ENCODE measurements at places on chromosomes 11 and 22.

DNA sequence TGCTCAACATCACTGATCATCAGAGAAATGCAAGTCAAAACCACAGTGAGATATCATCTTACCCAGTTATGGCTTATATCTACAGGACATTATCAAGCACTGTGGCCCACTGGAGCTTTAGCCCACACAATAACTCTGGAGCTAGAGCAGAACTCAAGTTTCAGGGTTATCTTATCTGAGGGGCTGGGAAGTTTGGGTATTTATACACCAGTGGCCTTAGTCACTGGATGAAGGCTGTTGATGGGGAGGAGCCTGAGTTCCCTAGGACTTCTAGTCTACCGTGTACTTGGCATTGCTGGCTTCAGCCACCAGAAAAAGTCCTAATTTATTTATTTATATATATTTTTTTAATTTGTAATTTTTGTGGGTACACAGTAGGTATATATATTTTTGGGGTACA lies 19.3 kb downstream of the HSD17B12 start:
- no peak for DNase-seq

DNA sequence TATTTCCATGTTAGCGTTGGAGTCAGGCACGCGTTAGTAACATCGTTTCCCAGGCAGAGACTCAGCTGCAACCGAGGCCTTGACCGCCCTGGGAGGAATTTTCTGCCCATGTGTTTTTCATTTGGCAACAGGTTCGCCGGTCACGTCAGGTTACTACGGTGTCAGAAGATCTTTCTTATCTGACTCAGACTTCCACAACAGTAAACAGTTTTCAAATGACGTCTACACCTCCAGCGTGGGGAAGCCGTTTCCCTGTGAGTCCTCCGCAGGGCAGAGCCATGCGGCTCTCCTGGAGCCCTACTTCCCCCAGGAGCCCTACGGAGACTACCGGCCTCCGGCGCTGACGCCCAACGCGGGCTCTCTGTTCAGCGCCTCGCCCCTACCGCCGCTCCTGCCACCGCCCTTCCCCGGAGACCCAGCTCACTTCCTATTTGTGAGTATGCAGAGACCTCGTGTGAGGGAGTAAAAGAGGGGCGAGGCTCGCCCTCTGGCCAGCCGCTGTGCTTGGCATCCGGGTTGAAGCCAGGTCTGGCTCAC lies 14.3 kb upstream of the POU2AF3 start:
- DNase-seq = no peak

GRCh38 chr11:82043316-82043715 lies 690.3 kb downstream of the FAM181B start:
- no peak for DNase-seq

DNA sequence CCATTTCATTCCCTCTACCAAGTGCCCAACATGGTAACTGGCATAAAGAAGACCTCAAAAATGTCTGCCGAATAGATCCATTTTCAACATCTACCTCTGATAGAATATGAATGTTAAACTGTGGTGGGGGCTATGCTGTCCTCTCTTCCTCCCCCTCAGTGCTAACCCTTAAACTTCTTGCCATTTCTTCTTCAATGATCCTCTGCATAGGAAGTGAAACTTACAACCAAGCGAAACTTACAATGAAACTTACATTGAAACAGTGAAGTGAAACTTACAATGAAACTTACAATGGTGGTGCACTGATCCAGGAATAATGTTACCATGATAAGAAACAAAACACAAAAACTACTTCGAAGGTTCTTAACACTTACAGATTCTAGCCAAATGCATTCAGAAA lies 4.7 kb downstream of the RTCB start:
- no peak for DNase-seq

- no peak for DNase-seq
These were observed 254.0 kb upstream of the NARS2 start for GRCh38 chr11:78828676-78829075.

- peak; percentile 21 for DNase-seq
These were observed 59.8 kb upstream of the WNT7B start for GRCh38 chr22:46036558-46037408.

DNA sequence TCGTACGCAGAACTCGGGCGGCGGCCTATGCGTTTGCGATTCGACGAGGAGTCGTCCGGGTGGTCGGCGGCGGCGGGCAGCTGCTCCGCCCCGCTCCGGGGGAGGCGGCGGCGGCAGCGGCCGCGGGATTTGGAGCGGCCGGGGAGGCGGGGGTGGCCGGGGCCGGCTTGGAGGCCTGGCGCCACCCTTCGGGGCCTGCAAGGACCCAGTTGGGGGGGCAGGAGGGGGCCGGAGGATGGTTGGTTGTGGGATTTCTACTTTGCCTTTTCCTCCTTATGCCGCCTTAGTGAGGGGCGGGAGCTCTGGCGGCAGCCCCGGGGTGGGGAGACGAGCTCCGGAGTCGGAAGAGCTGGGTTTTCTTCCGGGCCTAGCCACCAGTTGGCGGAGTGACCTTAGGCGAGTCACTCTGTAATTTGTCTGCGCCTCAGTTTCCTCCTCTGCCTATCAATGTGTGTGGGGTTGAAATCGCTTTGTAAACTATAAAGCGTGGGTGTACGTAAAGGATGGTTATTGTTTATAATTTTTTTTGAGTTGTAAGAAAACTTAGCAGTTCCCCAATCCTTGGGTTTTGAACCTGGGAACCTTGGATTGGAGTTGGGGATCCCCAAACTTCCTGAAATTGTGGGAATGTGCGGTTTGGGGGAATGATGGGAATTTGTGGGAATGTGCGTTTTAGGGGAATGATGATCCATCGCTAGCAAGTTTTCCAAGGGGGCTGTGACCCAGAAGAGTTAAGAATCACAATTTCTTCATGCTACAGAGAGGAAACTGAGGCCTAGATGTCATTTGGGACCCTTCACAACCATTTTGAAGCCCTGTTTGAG lies 679 bp downstream of the TUG1 start:
- peak; percentile 46 for DNase-seq

DNA sequence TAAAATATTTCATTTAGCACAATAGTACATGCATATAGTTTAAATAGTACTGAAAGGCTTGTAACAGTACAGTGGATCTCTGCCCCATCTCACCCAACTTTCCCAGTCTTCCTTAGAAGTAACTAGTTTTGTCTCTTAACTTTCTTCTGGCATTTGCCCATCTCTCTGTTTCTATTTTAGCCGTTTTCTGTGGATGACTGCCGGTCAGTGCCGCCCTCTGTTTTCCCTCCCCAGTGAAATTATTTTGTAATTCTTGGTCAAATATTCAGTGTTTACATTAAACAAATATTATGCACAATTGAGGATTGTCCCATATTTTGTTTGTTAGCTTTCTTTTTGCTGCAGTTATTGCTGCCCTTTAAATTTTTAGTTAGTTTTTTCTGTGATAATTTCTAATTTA lies 8.3 kb downstream of the PDHX start:
- no peak for DNase-seq

- no peak for DNase-seq
These were observed 1.6 kb upstream of the FBXO3 start for GRCh38 chr11:33775832-33776470.

GRCh38 chr22:35995772-35996171 lies 32.9 kb downstream of the RBFOX2 start:
- no peak for DNase-seq

- no peak for DNase-seq
These were observed 1.1 kb downstream of the SHANK2 start for GRCh38 chr11:71251151-71251721.

- DNase-seq = no peak
These were observed 251.1 kb downstream of the NXPE2 start for GRCh38 chr11:114929351-114930000.

DNA sequence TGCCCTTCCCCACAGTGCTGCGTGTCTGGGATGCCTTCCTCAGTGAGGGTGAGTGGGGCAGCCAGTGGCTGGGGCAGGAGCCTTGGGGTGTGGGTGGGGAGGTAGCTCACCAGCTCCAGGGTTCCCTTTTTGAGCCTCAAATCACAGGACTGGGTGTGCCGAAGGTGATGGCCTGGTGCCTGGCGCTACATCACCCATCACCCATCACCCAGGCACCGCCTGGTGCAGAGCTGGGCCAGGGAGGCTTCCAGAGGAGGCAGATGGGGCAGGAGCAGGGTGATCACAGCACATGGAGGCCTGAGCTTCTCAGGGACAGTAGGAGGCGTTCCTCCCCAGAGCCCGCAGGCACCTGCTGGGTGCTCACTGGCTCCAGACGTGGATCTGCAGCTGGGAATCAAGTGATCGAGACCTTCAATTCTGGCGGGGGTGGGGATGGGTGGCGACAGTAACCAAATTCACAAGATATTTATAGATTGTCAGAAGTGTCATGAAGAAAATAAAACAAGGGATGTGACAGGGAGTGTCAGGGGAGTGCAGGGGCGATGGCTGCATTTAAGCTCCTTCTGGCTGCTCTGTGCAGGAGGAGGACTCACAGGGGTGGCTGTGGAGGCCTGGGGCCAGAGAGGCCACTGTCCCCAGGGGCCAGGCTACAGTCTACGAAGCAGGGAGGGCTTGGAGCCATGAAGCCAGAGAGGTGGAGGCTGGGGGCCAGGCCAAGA lies 3.2 kb downstream of the TBC1D10C start:
- DNase-seq = no peak

GRCh38 chr22:49676783-49677494 lies 150.7 kb downstream of the BRD1 start:
- DNase-seq = no peak

DNA sequence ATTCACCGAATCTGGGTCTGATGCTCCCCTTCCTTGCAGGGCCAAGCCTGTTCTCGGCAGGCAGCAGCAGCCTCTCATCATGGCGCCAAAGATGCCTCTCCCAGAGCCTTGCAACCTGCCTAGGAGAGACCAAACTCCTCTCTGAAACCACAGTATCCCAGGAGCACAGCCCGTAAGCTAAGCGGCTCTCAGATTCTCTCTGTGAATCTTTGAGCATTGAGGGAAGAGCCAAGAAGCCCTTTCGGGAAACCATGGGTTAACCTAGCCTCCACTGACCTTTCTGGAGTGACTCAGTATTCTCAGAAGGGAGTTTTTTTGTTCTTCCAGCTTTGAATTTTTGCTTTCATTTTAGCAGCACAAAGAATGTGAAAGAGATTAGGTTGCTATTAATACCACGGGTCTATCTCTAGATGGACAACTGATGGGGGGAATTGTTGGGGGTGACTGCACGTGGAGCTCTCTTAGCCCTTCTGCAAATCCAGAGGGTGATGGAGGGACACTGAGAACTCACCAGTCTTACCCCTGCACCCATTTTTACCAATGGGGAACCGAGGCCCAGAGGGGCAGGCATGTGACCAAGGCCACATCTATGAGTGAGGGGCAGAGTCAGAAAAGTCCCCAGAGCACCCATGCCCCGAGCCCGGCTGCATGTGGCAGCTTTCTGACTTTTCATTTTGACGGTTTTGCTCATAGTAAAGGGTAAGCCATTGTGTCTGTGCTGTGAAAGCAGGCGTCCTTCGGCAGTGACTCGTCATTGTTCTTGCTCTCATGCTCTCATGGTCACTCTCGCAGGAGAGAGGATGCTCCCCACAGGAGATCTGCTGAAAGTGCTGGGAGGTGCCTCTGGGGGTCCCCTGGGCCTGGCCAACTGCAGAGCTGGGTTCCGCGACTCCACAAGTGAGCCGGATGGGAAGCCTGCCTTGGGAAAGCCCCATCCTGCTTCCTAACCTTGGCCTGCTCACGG lies 36.0 kb downstream of the IRAG1 start:
- DNase-seq = peak; percentile 11

GRCh38 chr22:45997077-45997776 lies 20.3 kb upstream of the WNT7B start:
- no peak for DNase-seq

DNA sequence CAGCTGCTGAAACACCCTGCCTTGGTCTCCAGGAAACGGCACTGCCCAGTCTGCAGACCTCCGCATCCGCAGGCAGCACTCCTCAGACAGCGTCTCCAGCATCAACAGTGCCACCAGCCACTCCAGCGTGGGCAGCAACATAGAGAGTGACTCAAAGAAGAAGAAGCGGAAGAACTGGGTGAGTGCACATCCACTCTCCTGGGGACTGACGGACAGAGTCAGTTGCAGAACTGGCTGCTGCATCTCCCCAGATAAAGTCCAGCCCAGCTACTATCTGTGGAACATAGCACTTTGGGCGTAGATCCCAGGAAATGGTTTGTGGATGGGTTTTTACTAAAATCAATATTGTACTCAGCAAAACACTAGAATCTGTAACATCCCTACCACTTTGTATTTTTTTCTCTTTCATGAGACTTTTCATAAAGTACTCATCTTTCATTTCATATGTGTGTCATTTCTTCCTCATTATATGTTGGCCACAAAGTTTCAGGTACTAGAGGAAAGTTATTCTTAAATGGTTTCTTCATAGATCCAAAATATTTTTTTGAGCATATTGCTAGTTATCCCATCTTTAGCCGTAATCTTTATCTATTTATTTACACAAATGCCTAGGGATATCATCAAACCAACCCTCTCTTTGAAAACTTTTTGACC lies 80.1 kb downstream of the DBX1 start:
- no peak for DNase-seq

DNA sequence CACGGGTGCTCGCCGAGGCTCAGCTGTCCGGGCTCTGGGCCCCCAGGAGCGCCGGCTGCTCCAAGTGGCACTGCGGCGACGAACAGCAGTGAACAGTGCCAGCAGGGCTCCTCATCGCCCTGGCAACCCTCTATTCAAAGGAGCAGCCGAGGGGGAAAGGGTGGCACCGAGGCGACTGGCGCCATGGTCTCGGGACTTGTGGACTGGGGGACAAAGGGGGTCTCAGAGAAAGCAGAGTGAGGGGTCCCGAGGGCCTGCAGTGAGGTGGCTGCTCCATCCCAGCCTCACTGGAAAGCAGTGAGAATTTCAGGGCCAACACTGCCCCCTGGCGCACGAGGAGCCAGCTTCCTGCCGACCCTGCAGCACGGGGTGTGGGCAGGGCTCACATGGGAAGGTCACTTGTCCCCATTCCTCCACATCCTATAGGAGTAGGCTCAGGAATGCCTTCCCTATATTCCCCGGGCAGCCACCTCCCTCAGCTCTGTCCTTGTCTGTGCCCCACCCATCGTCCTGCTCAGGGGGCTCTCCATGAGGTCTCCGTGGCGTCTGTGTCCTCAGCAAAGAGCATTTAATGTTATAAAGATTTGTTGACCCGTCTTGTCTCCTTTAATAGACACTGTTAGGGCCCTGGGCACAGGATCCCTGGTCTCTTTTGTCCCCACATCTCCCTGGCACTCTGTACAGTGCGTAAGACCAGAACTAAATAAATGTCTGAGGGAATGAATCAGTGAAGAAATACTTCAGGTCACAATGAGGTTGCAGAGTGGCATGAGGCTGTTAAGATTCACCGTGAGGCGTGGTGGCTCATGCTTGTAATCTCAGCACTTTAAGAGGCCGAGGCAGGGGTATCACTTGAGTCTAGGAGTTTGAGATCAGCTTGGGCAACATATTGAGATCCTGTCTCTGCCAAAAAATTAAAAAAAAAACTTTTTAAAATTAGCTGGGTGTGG lies 26.4 kb downstream of the LRFN4 start:
- DNase-seq = peak; percentile 57

DNA sequence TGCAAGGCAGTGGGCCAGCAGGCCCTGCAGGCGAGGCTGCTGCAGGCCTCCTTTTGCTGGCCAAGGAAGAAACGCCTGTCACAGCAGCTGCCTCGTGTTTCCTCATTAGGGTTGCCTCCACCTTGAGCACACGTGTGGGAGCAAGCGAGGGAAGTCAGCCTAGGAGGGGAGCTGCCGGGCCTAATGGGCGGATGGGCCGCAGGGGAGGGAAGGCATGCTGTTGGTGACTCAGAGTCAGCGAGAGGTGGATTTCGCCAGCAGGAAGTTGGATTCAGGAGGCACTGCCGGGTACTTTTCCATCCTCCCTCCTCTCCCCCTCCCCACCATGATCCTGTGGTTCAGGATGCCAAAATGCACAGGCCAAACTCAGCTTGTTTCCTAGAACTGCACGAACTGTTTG lies 498.7 kb downstream of the METTL15 start:
- no peak for DNase-seq

GRCh38 chr22:22813126-22814075 lies 74.2 kb upstream of the IGLL5 start:
- no peak for DNase-seq
